ENCODE measurements at places on chromosomes 11 and 22.

DNA sequence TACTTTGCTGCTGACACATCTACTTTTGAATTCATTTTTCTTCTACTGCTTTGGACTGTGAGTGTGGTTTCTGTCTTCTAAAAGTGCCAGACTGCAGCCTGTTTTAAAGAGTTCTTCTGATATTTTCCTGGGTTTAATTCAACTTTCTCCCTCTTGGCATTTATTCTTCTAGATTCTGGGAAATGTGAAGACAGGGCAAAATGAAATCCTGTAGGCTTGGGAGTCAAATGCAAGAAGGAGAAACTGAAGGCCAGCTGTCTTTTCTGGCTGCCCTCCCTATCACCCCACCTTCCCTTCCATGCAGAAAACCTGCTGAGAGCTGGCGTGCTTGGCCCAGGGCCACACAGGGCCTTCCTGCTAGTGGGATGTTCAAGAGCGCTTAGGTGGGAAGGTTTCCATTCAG, 7.6 kb downstream of the ZNF70 start:
- DNase-seq, result no peak

DNA sequence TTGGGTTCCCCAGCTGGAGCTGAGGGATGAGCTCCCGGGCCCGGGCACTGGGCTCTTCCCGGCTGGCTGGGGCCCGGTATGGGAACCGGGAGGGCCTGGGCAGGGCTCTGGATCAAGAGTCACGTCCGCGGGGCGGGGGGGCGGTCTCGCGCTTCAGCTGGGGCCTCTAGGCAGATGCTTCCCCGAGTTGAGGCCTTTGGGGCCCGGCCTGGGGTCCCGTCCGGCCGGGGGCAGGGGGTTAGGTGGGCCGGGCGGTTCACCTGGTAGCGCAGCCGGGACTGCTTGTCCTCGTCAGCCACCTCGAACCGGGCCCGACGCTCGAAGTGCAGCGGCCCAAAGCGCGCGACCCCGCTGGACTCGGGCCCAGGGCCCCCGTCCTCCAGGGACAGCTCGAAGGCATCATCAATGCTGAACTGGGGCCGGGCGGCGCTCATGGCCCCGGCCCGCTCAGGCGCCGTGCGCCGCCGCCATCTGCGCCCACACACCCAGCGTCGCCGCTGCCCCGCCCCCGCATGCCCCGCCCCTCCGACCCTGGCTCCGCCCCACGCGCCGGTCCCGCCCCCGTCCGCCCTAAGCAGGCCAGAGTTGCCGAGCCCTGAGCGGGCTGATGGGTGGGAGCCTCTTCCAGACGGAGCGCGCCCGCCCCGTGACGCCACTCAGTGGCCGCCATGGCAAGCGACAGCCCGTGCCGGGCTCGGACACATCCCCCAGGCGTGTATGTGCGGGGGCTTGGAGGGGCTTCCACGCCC, at the start of gene TMEM134:
TMEM134 (minus strand) TSS at position 493 of the 749 bp plus-strand sequence; CDS start at position 434, 59 bp downstream.
- peak; percentile 94 for DNase-seq

- no peak for DNase-seq
Observed at GRCh38 chr11:71364176-71364671, 84.0 kb downstream of the DHCR7 start.

- no peak for DNase-seq
Observed at GRCh38 chr11:105840391-105840790, 181.6 kb downstream of the MSANTD4 start.

DNA sequence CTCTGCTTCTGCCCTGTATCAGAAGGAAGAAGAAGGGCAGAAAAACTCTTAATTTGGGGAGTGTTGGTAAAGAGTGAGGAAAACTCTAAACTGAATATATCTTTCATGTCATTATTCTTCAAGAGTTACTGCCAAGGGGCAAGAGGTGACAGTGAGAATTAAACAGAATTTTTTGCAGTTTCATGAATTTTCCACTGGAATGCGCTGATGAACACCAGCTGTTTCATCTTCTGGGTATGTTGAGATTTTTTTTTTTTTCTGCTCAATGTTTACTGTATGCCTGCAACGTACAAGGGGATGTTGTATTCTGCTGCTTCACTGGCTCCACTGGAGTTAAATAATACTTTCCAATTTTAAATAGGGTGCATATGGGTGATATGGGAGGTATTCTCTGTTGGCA, 117.8 kb downstream of the FAM76B start:
- no peak for DNase-seq

DNA sequence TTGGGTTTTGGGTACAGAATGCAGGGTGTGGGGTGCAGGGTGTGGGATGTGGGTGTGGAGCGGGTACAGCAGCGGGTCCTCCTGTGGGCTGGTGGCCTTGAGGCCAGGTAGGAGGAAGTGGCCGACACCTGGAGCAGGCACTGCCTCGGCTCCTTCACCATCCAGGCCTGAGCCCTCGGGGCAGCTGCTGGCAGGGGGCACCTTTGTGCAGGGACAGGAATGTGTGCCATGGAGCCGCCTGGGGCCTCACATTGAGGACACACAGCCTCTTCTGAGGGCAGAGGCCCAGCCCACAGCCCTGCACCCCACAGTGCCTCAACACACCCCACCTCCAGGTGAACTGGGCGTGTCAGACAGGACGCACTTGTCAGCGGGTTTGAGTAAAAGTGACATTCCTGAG, 984.0 kb downstream of the BRD1 start:
- no peak for DNase-seq

DNA sequence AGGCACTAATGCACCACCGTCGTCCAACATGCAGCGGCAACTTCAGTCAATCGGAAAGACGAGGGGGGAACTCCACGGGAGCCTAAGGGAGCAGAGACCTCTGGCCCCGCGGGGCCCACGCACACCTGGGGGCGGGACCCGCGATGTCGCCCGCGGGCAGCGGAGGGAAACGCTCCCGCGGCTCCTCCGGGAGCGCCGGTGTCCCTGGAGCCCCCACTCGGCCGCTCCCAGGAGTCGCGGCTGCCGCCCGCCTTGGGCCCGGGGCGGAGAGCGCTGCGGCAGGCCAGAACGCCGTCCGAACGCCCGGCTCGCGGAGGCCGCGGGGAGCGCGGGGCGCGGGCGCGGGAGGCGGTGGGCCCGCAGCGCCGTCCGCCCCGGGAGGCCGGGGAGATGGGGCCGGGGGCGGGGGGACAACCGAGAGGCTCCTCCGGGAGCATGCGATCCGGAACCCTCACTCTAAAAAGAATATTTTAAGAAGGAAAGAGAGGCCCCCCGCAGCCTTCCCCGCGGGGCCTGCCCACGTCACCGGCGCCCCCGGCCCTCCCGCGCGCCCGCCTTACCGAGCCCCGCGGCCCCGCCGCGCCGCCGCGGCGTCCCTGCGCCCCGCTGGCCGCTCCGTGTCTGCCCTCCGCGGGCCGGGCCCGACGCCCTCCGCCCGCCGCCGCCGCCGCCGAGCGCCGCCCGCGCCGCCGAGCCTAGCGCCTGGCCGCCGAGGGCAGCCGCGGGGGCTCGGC, 86.6 kb upstream of the ARHGAP32 start:
- DNase-seq, result peak; percentile 4

DNA sequence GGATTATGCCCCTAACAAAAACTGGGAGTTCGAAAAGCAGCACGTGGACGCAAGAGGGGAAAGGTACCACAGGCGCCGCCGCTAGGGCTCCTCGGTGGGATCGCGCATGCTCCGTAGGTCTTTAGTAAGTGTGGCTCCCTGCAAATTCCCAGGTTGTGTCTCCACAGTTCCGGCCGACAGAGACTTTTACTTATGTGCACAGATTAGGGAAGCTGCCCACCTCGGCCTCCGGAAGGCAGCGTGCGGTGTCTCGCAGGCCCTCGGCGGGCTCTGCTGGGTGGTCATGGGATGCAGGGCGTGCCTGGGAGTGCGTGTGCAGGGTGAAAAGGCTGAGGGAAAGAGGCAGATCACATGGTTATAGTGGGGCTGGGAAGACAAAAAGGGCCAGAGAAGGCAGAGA, 39.7 kb upstream of the PANX1 start:
- DNase-seq, result no peak

GRCh38 chr11:129593098-129593497, 217.4 kb downstream of the BARX2 start:
- DNase-seq, result no peak

GRCh38 chr11:8603696-8604077, 9.7 kb upstream of the STK33 start:
- no peak for DNase-seq

- DNase-seq, result no peak
Observed at GRCh38 chr11:84218318-84218717, 932.2 kb upstream of the CCDC90B start.

DNA sequence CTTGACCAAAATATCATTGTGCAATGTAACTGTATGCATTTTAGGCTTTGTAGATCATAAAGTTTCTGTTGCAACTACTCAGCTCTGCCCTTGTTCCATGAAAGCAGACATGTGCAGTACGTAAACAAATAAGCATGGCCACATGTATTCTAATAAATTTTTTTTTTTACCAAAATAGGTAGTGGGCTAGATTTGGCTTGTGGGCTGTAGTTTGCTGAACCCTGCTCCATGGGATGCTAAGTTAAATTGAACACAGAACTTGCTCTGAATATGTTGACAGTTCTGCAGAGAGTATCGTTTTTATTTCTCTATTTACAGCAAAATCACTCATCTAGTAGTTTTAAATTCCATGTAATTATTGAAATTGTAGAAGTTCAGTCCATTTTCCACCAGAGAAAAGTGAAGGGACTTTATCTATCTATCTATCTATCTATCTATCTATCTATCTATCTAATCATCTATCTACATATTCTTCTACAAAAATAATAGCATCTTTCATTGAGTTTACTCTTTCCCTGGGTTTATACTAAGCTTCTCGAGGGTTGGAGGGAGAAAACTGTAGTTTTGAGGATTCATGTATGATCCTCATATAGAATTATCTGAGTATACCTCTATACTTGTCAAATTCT, 9.5 kb upstream of the OOSP4A start:
- DNase-seq, result no peak

- DNase-seq, result no peak
Observed at GRCh38 chr11:117203069-117203407, 3.9 kb downstream of the TAGLN start.

DNA sequence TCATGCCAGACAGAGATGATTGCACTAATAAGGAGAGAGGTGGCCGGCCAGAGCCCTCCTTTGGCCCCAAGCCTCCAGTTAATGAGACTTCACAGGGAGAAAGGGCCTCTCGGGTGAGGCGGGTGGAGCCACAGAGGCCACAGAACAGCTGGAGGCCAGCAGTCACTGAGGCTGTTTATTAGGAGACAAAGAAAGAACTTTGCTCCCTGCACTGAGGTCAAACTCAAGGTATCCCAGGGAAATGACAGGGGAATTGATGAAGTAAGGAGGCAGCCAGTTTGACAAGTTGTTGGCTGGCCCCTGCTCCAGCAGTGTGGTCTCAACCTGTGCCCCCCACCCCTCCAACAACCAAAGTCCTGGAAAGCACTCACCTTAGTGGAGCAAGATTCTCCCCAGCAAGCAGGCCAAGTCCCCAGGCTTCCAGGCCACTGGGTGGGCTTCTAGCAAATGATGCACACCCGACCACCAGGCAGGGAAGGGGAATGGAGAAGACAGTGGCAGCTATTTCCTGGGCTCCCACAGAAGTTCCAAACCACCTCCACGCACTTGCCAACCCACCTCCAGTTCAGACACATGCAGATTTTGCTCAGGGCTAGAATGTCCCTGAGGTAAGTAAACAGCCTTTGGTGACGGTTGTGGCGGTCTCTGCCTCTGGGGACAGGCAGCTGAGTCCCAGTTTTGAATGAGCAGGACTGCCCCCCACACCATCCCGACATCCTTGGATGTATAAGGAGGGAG, 53.2 kb downstream of the RPUSD4 start:
- no peak for DNase-seq

DNA sequence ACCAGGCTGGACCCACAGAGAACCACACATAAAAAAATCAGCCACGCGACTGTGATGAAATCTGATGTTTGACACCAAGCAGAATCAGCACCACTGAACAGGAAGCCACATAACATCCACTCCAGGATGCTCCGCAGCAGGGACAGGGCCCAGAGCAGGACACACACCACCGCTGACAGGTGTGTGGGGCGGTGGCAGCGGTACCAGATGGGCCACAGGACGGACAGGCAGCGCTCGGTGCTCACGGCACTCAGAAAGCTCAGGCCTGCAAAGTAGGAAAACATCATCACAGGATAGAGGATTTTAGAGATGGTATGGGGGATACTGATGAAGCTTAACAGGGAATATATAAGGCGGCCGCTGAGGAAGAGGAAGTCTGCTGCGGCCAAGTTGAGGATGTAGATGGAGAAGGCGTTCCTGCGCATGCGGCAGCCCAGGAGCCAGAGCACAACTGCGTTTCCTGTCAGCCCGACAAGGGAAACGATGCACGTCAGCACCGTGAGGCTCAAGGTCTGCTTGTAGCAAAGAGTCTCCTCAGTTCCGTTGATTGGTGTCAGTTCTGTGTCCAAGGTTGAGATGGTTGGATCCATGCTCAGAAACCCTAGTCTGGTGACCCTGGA, 4.9 kb downstream of the MRGPRX1 start:
- no peak for DNase-seq

- DNase-seq, result no peak
Observed at GRCh38 chr22:48035897-48036296, 1273.4 kb downstream of the TBC1D22A start.

GRCh38 chr11:19573666-19574065, 139.0 kb upstream of the NAV2 start:
- no peak for DNase-seq

- DNase-seq, result peak; percentile 67
Observed at GRCh38 chr22:36329254-36330078, 58.3 kb downstream of the MYH9 start.

DNA sequence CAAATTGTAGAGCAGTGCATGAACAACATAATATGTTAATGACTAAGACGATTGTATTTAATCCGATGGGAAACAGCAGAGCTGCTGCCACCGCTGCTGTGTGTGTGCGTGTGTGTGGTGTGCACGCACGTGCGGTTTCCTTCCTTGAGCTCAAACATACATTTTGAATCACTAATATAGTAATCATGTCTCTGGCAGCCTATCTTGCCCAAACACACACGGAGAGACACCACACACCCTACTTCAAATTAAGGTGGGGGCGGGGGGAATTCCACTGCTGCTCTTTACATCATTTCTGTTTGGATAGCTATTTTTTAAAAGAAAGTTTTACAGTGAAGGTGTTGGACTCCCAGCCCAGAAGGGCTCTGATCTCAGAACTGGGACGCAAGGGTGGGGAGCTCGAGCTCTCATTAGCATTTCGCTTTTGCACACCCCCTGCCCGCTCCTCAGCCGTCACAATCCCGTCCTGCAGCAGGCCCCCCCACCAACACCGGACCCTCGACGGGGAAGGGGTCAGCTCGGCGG, 651 bp upstream of the FAM83F start:
- DNase-seq, result peak; percentile 26

- DNase-seq, result no peak
Observed at GRCh38 chr11:97092823-97093222, 703.0 kb downstream of the JRKL start.
